ENCODE measurements at places on chromosomes 11 and 22.

GRCh38 chr11:17763244-17763643, 28.7 kb downstream of the KCNC1 start:
- no peak for DNase-seq

- DNase-seq, result no peak
Observed at GRCh38 chr22:19055801-19056200, 66.4 kb downstream of the DGCR2 start.

GRCh38 chr11:110367571-110367970, 62.2 kb upstream of the FDX1 start:
- DNase-seq, result no peak

DNA sequence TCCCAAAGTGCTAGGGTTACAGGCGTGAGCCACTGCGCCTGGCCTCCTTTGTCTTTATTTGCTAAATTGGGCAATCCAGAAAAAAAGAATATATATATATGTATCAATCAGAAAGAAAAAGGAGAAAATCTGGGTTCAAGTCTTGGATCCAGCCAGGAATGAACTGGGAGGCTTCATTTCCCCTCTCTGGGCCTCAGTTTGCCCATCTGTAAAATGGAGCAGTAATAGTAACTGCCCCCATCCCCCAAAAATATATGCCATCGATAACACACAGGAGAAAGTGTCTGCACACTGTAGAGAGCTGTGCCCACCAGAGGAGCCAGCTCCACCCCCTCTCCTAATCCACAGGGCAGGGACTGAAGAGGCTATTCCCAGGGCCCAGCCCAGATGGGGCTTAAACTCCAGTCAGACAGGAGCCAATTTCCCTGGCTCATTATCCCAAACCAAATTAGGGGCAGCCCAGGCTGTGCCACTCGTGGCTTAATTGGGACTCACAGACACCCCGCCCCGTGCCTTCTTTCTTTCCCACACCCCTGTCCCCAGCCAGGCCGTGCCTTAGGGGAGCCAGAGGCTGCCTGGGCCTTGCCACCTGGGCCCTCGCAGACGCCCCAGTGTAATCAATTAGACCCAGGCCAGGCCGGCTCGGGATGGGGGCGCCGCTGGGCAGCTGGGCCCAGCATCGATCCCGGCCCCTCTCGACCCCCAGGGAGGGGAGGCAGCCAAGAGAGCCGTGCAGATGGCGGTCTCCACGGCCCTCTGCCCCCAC, 171.5 kb downstream of the MN1 start:
- no peak for DNase-seq

GRCh38 chr11:10633261-10633660, 60.3 kb downstream of the IRAG1 start:
- no peak for DNase-seq

GRCh38 chr11:31366795-31367194, 2.7 kb downstream of the DCDC1 start:
- DNase-seq, result no peak

- DNase-seq, result no peak
Observed at GRCh38 chr11:88535916-88536547, 198.5 kb upstream of the CTSC start.

GRCh38 chr11:26109658-26110368, 222.1 kb upstream of the ANO3 start:
- DNase-seq, result no peak

DNA sequence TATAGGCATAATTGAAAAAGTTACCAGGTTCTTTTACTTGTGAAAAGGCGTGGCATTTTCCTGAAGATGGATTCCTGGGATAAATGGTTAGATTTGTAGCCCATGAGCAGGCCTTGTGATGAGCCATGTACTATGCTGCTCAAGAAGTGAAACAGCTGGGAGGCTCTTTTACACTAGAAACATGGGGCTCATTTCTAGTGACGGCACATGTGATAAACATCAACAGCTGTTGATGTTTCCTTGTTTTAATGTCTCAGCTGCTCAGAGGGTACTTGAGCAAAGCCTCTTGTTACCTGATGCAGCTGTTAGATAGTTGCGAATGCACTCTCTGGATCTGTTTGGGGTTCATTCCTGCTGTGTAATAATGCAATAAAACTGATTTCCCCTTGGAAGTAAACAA, 396.8 kb downstream of the GUCY1A2 start:
- DNase-seq, result no peak

DNA sequence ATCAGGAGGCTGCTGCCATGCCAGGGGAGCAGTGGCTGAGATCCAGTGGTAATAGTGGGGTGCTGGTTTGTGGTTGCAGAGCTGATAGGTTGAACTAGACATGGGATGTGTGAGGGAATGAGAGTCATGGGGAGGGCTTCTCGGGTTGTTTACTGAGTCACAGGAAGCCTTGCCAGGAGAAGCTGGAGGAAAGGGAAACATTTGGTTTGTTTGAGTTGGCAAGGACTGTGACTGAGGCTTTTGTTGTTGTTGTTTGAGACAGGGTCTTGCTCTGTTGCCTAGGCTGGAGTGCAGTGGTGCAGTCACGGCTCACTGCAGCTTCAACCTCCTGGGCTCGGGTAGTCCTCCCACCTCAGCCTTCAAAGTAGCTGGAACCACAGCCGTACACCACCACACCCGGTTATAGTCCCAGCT, 49.3 kb downstream of the CABIN1 start:
- DNase-seq, result no peak

GRCh38 chr11:85313741-85314140, 313.4 kb downstream of the DLG2 start:
- no peak for DNase-seq

DNA sequence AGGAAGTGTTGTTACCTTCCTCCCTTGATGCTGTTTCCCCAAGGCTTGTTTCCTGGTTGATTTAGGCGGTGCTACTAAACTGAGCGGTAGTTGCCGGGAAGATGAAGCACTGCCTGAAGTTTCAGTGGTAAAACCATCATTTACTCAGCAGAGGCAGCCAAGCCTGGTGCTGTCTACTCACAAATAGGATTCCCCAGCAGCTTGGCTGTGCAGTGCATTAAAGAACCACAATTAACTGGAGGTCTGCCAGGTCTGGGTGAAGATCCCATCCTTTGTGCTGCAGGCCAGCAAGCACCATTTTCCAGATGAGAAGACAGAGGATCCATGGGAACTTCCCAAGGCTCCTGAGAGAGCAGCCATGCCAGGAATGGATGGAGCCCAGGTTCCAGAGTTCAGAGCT, 231.9 kb upstream of the E2F8 start:
- DNase-seq, result no peak

GRCh38 chr11:73999581-74000306, 9.1 kb downstream of the UCP3 start:
- DNase-seq, result no peak

GRCh38 chr11:13884158-13884799, 78.2 kb upstream of the SPON1 start:
- DNase-seq, result no peak

- peak; percentile 45 for DNase-seq
Observed at GRCh38 chr22:31346733-31347250, 646 bp upstream of the PATZ1 start.

DNA sequence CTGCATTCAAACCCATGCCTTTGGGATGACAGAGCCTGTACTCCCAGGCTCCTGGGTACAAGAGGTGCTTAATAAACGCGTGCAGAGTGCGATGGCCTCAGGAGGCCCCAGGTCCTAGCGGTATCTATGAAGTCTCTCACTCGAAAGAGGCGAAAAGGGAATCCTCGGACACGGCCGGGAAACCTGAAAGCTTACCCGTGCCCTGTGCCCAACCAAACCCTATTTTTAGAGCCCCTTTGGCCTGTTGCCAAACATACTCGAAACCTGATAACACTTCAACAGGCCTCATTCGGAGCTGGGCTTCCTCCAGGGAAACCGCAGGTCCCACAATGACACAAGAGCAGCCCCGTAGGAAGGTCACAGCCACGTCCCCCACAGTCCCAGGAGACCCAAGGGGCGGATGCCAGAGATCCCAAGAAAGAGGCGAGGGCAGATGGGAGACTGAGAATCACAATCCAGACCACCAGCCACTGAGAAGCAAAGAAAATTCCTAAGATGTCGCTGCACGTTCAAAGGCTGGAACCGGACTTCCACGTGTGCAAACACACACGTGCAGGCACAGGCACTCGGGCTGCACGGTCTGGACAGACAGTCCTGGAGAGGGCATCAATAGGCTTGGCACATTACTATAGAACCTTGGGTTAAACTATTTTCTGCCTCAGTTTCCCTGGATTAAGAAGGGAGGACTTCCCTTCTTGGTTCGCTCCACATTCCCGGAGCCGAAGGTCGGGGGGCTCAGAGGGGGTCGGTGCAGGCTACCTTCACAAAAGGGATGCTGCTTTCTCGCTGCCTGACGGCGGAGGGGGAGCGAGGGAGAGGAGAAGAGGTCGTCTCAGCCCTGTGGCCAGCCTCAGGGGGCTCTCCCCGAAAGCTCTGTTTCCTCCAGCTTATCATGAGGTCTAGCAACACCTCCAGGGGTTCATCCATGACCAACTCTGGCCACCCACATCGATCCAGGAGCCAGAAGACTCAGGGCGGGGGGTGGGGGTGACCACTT, 8.2 kb downstream of the PDGFB start:
- DNase-seq, result peak; percentile 57

GRCh38 chr11:15864026-15864805, 492.1 kb downstream of the SOX6 start:
- no peak for DNase-seq

DNA sequence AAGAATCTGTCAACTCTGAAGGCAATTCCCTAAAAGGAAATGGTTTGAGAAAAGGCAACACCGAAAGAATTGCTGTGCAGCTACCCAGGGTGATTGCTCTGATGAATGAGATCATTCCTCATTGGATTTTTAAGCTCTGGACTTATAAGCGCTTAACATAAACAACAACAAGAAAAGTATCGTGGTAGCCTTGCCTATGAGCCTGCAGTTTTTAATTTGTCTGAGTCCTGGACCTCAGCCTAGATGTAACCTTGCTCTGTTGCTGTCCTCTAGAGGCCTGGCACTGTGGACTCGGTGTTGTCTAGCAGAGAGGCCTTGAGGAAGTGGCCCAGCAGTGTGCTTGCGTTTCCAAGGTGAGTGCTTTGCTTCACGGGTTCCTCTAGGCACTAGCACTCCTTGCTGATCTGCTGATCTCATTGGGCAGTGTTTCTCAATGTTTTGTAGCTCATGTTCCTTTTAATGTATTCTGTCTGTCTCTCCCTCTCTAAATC, 20.4 kb downstream of the CCDC81 start:
- no peak for DNase-seq

DNA sequence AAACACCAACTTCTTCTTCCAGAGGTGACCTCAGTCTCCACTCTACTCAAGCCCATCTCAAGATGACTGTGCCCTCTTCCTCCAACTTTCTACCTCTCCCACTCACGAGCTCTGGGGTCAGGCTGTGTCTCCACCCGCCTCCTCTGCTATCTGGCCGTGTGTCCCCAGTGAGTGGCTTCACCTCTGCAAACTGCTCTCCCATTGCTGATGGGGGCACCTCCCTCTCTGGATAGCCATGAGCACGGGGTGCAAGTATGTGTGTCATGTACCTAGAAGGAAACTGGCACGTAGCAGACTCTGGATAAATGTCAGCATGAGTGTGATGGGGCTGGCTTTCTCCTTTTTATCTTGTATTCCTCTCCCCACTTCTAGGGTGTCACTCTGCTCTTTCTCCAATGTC, 18.3 kb upstream of the RAC2 start:
- DNase-seq, result no peak

DNA sequence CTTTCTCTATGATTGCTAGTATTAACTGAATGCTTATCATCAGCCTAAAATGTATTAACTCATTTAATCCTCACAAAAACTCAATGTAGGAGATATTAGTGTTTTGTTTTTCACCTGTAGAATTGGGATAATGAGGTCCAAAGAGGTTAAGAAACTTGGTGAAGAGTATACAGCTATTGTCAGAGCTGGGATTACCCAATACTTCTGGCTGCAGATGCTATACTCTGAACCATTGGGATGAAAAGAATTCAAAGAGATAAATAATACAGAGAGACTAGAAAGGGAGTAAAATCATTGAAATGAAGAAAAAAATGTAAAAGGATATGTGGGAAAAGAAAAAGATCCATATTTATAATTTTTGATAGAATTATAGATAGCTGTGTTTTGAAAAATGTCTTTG, 137.1 kb downstream of the TRPC6 start:
- DNase-seq, result no peak

- DNase-seq, result no peak
Observed at GRCh38 chr11:34605481-34606325, 15.2 kb upstream of the EHF start.

GRCh38 chr22:29343313-29343805, 27.9 kb upstream of the RASL10A start:
- no peak for DNase-seq

DNA sequence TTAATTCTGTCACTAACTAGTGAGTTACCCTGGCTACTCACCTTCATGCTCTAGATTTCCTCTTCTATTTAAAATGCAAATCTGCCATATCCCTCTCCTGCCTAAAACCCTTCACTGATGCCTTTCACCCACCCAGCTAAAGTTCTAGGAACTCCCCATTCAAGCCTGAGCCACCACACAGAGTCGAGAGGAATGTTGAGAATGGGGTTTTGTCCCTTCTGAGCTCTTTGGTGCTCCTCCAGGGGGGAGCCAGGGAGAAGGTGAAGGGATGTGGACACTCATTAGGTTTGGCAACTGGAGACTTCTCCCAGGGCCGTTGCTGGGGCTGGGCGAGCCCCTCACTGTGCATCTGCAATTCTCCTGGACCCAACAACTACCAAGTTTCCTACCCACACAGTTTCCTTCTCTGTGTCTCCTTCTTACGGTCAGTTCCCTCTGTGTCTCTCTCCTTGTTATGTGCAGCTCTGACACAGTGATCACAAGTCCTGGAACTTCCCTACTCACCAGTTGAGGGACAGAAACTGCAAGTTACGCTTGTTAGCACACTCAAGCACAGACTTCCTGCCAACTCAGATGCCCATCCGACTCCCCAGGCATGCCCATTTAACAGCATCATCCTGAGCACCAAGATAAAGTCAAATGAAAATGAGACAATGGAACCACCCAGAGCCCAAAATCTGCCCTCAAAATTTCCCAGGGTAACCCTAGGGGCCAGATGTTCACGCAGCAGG, 6.5 kb upstream of the IL10RA start:
- no peak for DNase-seq

GRCh38 chr11:131823772-131824171, 453.4 kb downstream of the NTM start:
- DNase-seq, result no peak

Data from T-helper 2 cell treated with Interferon-gamma antibody and Interleukin-4, amounts not matched to agents 5 μg/mL and 100 μg/mL, for 36 hours (primary cell).